NCI-H2227 treated with DMSO at 0.1 percent for 48 hours (cell line): ENCODE measurements at places on chromosomes 2 and 18.

- DNase-seq = no peak
Observed at GRCh38 chr2:143284087-143284675, 155.0 kb downstream of the ARHGAP15 start.

DNA sequence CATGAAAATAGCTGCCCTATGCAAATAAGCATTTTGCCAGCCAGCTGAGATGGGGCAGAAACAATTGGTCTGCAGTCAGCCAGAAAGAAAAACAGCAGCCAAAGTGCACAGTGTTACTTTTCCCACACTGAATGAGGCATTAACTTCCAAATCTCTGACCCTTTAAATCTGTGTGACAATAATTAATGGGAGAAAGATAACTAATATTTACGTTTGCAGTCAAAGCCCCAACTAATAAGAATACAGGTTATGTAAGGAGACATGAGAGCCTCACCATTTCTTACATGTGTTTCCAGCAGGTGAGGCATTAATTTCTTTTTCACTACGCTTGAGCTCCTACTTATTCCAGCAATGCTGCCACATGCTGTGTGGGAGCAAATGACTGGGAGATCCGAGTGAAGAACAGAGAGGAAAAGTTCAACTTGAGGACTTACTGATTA is 339.0 kb downstream of the SATB2 start:
- DNase-seq = no peak

- DNase-seq = peak; percentile 98
Observed at GRCh38 chr2:99489761-99490622, at the start of gene REV1. TSS of gene REV1 (minus strand) at chr2:99490017. CDS start at chr2:99464975, 25,042 bp downstream.

GRCh38 chr2:102783506-102784183 is 21.8 kb downstream of the TMEM182 start:
- no peak for DNase-seq

DNA sequence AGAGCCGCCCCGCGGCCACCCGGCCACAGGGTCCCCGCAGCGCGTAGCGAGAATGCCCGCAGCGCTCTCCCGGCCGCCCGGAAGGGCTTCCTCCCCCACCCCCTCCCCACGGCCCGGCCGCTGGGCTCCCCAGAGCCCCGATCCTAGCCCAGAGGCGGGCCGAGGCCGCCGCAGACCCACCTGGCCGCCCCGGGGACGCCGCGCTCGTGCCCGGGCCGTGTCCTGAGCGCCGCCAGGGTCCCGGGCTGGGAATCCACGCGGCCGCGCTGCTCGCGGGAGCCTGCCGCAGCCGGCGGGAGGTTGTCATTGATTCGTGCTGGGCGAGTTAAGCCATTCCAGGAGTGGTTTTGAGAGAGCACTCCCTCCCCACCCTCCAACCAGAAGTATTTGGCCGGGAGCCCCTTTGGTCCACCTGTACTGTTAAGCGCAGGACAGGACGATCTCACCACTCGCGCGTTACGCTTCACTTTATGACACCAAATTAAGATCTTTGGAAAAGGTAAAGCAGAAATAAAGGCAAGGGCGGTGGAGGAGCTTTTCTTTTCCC is 206.4 kb upstream of the SMAD2 start:
- DNase-seq = no peak

GRCh38 chr18:5476961-5477800 is 66.6 kb downstream of the EPB41L3 start:
- DNase-seq = no peak

GRCh38 chr18:46939337-46939963 is 22.0 kb downstream of the KATNAL2 start:
- no peak for DNase-seq

DNA sequence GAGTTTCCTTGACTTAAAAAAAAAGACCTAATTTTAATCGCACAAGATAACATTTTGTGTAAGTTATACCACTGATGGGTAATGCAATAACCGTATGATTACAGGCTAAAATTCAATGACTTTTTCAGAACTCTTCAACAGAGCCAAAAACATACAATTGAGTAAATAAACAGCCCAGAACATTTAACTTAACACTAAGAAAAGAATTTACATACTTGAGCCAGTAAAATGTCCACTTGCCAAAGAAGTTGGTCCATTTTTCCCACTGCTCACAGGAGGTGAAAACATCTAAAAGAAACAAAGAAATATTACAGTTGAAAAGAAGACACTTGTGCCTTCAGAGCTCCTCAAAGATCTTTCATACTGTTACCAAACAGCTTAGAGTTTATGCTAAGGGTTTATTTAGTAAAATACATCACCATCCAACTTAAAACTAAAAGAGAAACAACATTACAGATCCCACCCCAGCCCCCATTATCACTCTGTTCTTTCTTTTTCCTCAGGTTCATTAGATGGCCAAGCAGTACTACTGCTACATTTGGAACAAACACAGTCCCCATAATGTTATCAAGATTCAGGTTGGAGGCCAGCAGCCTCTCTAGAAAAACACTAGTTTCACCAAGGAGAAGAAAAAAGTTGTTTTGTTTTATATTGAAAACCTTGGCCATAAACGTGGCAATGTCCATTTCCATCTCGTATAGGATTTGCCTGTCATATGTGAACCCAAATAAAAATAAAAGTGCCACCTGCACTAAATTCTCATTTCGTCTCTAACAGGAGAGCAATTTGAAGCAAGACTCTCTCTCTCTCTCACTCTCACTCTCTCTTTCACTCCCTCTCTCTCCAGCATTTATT is 2.7 kb downstream of the TCF4 start:
- DNase-seq = no peak

GRCh38 chr2:129812071-129812470 is 167.4 kb upstream of the RAB6C start:
- no peak for DNase-seq

GRCh38 chr18:335733-336132 is 67.9 kb upstream of the THOC1 start:
- DNase-seq = no peak

- DNase-seq = no peak
Observed at GRCh38 chr2:231299267-231299666, 96.2 kb upstream of the B3GNT7 start.

- no peak for DNase-seq
Observed at GRCh38 chr2:173982918-173983317, 17.7 kb upstream of the SP3 start.

DNA sequence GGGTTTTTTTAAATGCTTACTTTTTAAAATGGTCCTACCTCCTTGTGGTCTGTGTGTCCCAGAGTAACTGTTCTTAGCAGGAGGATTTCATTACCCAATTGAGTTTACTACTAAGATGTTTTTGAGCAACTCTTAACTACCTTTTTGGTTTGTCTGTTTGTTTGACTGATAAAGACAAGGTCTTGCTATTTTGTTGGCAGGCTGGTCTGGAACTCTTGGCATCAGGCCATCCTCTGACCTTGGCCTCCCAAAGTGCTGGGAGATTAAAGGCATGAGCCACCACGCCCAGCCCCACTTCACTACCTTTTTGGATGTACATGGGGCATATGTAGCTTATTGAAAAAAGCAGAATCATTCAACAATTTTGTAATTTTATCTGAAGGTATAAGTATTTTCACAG is 14.9 kb downstream of the MRPS9 start:
- no peak for DNase-seq

GRCh38 chr2:109135359-109136197 is 6.6 kb downstream of the SH3RF3 start:
- DNase-seq = peak; percentile 18

DNA sequence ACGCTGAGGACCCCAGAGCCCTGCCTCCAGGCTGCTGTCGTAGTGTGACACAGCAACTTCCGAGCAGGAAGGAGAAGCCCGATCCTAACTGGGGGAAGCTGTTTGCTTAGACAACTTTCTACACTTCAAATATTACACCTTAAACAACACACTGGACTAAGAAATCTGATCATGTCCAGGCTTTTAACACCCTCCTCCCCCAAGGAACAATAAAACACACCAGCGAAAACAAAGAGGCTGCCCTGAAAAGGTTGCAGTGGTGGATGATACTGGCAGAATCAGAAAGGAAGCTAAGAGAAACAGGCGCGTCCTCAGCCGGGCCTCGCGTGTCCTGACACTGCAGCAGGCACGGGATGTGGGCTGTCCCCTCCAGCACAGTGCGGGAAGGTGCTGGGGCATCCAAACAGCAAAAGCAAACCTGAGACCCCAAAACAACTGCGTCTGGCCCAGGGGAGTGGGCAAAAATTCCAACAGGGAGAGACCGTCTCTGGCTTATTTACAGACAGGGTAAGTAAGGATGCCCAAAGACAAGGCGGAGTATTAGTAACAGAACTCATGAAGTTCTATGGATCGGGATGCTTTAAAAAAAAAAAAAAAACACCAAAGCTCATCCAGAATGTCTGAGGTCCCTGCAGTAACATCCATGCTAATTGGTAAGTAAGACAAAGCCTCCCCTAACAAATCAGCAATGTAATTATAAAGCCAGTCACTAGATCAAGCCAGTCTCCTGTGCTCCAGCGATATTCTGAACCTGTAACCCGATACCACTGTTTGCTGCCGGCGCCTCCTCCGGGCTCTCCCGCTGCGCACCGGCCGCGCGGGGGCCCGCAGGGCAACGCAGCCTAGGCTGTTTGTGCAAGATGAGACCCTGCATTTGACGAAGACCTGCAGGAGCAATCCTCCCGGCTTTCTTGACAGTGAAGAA is 9.0 kb downstream of the SERTAD2 start:
- peak; percentile 67 for DNase-seq

GRCh38 chr2:145625111-145625510 is 1105.2 kb upstream of the ZEB2 start:
- DNase-seq = no peak

DNA sequence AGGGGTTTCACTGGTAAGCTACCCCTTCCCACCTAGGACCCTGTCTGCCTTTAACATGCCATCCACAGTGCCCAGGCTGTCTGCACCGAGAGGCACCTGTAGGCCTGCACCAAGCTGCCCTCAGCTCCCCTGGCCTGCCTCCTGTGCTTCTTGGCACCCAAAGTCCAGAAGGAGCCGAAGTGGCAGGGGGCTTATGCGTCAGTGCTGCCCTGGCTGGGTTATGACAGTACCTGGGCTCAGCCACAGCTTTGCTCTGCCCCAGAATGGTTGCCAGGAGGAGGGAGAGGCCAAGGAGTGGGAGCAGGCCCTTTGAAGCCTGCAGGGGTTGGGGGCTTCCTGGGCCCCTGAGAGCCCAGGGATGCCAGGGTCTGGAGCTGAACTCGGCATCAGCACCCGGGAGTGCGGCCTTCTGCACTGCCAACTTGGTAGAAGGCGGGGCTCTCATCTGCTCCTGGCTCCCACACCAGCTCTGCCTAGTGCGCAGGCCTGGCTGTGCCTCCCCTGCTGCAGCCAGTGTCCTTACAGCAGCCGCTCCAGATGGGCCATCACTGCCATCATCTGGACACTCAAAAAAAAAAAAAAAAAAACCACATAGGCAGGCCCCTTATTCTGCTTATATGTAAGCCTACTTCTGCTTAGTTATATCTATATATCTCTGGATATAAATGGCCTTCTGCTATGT is 155.4 kb downstream of the THSD7B start:
- DNase-seq = no peak
